ENCODE measurements at places on chromosomes 12 and 14.

GRCh38 chr12:132362996-132363660, 33.7 kb upstream of the GALNT9 start:
- no peak for DNase-seq

- no peak for DNase-seq
Observed at GRCh38 chr14:55976655-55977054, 141.6 kb upstream of the PELI2 start.

- DNase-seq = no peak
Observed at GRCh38 chr12:19763488-19763887, 324.2 kb downstream of the AEBP2 start.

DNA sequence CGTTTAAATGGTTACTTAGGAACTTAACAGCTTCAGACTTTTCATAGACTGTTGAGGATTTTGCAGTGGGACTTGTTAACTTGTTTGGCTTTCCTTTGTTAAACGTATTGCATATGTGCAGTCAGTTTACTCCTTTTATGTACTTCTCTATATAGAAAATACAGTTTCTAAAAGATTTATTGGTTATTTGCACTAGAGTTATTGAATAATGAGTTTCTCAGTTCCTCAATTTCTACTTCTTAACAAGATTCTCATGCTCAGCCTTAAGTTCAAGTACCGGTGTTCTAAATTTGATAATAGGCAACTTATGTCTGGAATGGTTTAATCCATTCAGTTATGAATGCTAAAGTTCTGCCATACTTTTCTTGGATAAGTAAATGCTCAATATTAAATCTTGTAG, 919 bp downstream of the PSMA3 start:
- no peak for DNase-seq

DNA sequence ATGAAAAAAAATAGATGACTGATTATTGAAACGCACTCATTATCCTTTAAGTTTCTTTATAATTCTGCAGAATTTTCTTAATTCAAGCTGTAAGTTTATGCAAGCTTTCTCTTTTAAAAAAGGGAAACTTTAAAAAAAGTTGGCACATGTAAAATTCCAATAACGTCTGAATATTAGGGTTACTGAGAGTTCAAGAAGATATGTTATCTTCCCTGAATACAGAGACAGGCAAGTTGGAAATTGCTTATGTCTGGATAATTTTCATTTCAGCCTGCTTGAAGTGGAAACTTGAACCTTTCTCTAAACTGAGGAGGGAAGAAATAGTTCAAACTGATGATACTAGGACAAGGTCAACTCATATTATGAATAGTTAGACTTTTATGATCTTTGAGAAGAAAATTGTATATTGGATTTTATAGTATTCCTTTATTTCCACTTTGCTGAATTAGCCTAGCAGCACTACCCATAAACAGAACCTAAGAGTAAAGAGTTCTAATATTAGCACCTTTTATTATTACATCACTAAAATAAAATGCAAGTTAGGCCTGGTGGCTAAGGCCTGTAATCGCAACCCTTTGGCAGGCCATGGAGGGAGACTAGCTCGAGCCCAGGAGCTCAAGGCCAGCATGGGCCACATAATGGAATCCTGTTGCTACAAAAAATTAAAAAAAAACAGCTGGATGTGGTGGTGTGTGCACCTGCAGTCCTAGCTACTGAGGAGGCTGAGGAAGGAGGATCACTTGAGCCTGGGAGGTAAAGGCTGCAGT, 288.0 kb downstream of the TRHDE start:
- DNase-seq = no peak

DNA sequence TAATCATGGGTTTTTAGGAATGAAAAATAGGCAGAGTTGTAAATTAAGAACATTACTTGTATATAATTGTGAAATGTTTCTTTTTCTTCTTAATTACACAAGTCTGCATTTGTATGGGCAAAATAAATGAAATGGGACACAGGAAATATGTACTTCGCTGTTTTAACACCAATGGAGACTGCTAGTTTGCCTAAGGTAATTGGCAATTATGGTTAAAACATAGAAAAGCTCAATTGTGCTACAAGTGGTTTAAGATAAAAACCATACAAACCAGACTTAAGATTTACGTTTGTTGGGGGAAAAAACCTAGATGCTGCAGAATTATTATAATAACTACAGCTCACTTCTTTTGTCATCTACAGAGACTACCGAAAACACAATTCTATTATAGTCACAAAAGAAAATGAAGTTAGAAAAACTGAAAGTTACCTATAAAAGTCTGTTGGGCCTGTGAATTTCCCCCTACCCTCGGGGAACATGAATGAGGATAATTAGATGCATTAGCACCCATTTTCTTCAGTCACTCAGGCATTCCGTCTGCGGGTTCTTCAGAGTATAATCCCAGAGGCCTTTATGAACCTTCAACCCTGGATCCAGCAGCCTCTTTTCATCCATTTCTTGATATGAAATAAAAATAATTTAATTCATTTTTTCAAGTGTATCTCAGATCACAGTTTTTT, 37.2 kb downstream of the BTBD7 start:
- DNase-seq = no peak

DNA sequence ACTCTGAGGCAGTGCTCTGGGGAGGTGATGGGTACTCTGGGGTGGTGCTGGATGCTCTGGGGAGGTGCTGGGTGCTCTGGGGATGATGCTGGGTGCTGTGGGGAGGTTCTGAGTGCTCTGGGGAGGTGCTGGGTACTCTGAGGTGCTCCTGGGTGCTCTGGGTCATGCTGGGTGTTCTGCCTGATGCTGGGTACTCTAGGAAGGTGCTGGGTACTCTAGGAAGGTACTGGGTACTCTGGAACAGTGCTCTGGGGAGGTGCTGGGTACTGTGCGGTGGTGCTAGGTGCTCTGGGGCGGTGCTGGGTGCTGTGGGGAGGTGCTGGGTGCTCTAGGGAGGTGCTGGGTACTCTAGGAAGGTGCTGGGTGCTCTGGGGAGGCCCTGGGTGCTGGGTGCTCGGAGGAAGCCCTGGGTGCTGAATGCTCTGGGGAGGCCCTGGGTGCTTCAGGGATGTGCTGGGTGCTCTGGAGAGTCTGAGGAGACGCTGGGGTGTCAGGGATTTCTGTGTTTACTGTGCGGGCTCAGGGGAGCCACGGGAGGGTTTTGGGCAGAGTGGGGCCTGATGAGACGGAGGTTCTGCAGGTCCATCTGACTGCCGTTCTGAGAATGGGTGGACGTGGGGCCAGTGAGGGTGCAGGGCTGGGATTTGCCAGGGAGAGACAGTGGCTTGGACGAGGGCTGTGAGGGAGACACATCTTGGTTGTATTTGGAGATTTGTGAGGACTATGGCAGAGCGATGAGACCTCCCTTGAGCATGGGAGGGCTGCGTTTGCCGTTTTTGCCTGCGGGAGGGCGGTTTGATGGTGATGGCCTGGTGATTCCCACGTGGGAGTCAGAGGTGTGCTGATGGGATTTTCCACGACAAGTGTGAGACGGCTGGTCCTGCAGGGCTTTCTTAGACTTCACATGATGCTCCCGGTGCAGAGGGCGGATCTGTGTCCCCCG, 30.0 kb downstream of the MMP17 start:
- DNase-seq = no peak

- DNase-seq = no peak
Observed at GRCh38 chr12:108641446-108642268, 8.0 kb upstream of the SELPLG start.

DNA sequence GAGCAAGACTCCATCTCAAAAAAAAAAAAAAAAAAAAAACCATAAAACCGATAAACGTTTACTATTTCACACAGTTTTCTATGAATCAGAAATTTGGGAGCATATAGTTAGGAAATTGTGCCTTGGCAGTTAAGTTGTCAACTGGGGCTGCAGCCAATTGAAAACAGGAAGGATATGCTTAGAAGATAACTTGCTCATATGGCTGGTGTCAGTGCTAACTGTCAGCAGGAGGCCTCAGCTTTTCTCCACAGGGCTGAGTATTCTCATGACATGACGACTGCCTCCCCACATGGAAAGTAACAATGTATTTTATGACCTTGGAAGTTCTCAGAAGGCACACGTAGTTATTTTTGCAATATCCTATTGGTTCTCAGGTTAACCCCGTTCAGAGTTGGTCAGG, 29.6 kb upstream of the OR5AU1 start:
- no peak for DNase-seq

DNA sequence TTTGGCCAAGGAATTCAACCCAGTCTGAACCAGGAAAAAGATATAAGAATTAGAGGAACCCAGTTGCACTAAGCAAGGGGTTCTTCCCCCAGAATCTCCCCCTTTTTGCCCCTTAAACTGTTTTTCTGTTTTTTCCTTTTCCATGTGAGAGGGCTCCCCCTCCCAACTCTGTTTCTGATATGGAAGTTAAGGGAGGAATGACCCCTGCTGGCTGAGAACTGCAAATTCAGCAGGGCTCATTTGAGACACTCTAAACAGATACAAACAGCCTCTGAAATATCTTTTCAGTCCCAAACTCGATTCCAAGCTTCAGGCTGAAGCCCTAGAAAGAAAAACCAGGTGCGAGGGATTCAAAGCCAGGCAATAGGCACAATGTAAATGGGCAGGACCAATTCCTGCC, 132.7 kb downstream of the SLC41A2 start:
- no peak for DNase-seq

GRCh38 chr12:1529862-1530591, 64.4 kb downstream of the FBXL14 start:
- DNase-seq = no peak

DNA sequence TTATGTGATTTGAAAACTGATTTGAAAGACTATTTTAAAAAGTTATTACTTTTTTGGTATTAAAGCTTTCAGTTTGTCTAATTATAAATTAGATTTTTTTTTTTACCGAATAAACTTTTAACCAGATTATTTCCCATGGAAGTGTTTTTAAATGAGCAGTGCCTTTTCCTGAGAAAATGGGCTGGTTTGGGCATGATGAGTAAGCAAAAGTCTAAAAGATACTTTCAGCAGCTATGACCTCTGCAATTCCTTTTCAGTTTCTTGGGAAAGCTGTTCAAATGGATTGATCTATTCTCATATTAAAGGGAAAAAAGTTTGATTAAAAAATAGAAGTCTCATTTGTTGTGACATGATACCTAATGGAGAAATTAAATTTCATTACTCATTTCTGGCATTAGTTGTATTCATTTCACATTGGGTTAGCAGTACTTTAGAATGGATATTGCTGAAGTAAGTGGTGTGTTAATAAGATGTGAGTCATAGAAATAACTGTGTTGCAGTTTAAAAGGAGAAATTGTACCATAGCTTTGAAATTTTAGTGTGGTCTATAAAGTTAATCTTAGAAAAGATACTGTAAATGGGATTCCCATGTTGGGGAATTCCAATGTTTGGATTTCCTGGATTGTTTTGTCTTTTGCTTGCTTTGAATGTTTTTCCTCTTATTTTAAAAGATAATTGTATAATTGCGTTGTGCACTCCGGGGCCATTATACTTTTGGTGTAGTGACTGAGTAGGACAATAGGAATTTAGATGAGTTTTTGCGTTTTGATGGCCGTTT, 21.0 kb downstream of the KTN1 start:
- DNase-seq = no peak

DNA sequence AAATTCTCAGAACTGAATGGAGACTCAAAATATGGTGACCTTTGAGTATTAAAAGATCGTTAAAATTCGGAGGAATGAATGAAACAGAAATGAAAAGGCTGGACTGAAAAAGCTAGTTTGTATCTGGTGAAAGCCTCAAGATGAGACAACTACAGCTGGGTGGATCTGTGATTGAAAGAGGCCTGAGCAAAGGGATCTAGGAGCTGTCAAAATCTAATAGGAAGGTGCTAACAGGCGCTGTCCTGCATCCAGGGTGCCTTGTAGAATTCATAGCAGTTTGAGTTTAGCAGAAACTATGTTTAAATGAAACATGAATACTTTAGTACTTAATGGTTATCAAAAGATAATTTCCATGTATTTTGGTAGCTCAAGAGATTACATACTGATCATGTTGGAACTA, 2.3 kb downstream of the YY1 start:
- no peak for DNase-seq

DNA sequence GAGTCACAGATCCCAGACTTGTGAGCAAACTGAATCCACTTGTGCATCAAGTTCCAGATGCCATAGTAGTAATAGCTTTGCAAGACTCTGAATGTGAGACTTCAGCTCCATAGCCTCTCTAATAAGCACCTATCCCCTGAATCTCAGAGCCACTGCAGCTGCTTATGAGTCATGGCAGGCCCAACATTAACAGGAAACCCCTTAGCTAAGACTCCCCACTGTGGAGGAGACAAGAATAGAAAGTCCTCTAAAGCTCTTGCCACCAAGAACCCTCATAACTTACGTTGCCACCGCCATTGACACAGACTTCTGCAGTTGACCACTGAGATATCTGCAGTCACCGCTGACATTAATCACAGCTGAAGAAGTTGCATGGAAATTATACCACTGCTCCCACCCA, 62.9 kb upstream of the PDE3A start:
- no peak for DNase-seq

GRCh38 chr14:91332171-91332985, 85.2 kb downstream of the CCDC88C start:
- DNase-seq = no peak

GRCh38 chr14:23566112-23566777, 1.3 kb downstream of the AP1G2 start:
- DNase-seq = no peak

GRCh38 chr12:29695026-29695425, 88.7 kb downstream of the TMTC1 start:
- DNase-seq = no peak

DNA sequence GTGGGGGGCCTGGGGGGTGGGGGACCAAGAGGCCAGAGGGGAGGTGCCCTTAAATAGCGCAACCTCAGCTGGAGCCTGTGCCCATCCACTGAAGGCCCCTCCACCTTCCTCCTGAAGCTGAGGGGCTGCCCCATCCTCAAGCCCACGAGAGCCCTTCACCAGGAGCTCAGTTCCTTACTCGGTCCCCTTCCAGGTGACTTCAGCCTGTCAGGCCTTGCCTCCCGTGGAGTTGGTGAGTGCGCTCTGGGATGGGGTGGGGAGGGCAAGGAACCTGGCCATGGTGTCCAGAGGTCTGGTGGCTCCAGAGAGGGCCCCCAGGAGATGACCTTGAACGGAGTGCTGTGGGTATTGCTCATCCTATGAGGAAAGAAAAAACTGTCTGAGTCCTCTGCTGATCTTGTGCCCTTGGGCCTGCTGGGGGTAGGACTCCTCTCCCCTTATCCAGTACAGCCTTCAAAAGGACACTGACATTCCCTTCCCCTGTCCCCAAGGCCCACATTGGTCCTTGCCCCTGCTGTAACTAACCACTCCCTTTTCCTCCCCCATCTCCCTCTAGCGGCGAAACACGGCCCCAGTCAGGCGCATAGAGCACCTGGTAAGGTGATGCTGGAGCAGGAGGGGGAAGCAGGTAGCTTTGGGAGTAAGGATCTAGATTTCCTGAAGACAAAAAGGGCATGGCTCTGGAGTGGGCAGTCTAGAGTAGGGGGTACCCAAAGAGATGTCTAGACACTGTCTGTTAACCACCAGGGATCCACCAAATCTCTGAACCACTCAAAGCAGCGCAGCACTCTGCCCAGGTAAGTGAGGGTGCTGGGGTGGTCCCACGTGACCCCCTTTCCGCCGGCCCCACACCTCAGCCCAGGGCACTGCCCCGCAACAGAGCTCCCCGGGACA, 3.6 kb downstream of the TNS2 start:
- DNase-seq = peak; percentile 62

DNA sequence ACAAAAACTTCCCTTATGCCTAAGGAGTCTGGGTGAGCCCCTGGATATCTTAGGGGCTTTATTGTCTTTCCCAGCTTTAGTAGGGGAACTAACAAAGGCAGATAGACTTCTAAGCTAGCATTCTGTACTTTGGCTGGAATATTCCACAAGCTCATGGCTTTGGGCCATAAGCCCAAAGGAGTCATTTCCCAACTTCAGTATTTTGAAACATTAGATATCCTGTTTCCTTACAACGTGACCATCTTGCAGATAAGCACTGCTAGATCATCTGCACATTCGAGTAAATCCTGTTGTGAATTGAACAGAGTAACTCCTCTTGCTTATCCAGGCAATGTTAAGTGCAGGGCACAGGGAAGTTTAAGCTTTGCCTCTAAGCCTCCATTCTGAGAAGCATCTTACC, 70.6 kb upstream of the ACTN1 start:
- no peak for DNase-seq
